Stimulated activated CD8-positive, alpha-beta memory T cell treated with anti-CD3 and anti-CD28 coated beads, Interleukin-2, amount 100 ng/mL, for 1 hour (primary cell): ENCODE measurements at places on chromosomes 2 and 18.

DNA sequence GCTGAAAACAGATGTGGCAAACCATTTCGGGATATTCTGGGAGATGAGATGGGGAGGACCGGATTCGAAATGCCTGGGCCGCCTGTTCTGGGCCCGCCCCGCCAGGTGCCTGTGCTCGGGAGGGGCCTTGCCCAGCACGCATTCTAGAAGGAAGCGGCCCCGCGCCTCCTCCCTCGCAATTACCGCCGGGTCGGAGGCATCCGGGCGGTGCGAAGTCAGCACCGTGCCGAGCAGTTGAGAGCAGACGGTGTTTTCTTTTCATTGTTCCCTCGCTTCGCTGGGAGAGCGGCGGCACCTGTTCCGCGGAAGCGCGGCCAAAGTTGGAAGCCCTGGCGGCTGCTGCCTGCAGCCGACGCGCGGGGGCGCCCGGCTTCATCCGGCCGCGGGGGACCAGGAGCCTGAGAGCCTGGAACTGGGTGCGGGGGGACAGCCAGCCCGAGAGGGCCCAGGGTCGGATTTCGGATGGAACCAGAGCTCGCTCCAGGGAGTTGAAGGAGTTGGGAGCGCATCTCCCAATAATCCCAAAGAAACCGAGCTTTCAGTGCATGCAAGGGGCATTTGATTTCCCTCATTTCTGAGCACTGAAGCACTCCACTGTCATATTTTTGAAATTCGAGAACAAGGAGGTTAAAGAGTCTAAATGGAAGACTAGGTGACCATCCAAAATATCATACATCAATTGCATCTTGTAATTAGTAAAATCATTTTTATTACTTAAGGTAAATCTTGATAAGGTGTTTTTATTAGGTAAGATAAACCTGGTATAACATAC, 241.8 kb upstream of the RAB12 start:
- DNase-seq: no peak

DNA sequence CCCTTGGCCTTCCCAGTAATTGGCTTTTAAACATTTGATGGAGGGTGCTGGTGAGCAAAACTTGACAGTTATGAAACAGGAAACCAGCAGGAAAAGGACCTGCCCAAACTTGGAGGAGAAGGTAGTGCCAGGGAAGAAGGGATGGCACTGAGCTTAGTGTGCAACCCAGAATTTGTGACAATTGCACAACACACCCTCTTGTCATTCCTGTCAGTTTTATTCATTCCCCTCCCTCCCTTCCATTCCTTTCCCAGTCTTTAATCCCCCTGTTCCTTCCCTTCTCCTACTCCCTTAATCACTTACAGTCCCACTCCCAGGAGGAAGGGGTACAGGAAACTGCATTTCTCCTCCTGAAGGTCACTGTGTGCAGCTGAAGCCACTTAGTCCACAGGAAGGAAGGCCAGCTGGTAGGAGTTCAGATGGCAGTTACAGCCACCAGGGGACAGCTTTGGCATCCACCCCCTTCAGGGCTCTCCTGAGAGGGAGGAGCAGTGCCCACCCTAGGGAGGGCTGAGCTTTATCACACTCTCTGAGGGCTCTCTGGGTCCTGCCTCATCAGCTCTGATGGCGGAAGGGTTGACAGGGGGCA, 24.0 kb upstream of the SIGLEC15 start:
- no peak for DNase-seq

- DNase-seq: no peak
These were observed 32.0 kb downstream of the LOXHD1 start for GRCh38 chr18:46625069-46625468.

- no peak for DNase-seq
These were observed 154.2 kb downstream of the LTBP1 start for GRCh38 chr2:33100921-33101320.

GRCh38 chr2:126850940-126851339, 47.8 kb upstream of the TEX51 start:
- DNase-seq: no peak

DNA sequence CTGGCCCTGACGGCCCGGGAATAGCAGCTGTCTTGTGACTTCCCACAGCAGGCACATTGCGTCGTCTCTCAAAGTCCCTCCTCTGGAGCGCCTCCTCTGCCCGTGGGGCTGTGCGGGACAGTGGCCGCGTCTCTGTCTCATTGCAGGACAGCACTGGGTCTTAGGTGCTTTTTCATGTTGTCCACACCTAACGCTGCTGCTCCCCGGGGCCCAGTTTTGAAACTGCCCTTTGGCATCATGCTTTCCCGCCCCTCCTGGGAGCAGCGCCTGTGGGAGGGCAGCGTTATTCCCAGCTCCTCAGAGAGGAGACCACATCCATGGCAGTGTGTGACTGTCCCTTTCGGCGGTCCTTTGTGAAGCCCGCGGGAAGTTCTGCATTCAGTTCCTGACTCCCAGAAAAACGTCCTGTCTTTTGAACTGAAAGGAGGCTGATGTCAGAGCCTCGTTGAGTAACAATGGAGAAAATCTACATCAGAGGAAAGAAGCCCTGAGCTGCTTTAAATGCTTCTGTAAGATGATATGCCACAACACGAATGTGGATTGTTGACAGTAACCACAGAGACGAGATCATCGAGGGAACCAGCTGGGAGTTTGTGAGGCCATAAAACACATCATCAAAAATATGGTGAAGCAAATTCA, 226.0 kb downstream of the FAM210A start:
- DNase-seq: no peak

DNA sequence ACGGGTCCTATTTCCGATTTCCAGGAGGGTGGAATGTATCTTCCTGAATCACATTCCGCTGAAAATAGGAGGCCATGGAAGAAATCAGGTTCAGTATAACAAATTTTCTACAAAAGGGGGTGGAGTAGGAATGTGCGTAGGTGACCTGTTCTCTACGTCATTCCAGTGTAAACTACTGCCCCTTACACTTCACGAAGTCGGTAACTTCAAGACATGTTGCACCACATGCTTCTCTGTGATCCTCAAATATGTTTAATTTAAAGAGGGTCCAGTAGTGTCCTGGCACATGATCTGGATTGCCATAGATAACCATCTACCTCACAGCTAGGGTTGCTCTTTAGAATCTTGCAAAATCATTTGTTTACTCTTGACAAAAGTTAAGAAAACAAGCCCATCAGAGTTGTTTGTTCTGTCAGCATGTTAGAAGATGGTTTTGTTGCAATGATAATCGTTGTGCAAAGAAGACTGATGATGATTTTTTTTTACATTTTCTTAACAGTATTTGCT, 7.5 kb upstream of the CPS1 start:
- DNase-seq: no peak

DNA sequence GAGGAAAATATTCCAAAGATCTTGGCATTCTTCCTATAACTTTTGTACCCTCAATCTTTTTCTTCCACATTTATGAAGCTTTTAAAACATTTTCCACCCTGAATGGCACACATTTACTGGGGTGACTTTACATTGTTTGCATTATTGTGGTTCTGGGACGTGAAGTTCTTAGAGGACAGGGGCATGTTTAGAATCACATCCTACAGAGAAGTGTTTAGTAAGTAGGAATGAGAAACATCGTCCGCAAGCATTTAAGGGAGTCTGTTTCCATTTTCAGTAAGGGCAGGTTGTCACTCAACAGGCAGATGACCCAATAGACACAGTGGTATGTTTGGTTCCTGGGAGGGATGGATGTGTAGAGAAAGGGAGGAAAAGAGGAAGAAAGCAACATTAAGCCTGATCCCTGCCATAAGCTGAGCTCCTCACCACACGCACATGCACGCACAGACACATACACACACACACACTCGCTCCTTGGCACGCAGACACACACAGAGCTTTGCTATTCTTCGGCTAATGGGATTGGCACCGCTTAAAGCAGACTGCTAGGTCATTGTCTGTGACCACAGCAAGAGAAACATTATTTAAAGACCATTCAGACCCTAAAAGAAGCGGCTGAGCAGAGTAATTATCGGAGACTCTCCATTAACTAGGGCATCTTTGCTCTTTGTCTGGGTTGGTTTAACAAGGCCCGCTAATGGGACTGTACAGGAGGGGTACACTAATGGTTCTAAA, 14.2 kb upstream of the PLEKHM3 start:
- DNase-seq: no peak

DNA sequence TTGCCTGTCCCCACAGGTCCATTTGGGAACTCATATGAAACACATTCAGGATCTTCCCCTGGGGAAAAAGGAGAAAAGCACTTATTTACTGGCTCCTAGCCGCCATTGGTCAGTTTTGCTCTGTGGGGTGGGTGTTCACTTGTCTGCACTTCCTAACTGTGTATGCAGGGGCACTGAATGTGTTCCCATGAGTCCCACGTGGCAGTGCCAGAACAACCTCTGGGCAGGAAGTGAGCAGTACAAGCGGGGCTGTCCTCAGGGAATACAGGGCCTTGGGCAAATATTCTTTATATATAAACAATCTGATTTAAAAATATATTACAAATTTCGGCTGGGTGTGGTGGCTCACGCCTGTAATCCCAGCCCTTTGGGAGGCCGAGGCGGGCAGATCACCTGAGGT, 21.8 kb upstream of the CTIF start:
- DNase-seq: no peak

- DNase-seq: no peak
These were observed 311.8 kb upstream of the STON1 start for GRCh38 chr2:48218169-48218568.

DNA sequence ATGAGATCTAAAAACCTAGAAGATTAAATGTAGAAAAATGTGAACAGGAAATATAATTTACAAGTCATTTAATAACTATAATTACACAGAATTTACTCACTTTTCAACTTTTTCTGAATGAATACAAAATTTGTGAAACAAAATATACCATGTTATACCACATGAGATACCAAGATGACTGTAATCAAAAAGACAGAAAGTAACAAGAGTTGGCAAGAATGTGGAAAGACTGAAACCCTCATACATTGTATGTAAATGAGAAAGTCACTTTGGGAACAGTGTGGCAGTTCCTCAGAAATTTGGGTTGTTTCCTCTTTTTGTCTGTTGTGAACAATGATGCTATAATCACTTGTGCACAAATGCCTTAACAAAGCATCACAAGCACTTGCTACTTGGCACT, 145.4 kb upstream of the ZNF804A start:
- DNase-seq: no peak

DNA sequence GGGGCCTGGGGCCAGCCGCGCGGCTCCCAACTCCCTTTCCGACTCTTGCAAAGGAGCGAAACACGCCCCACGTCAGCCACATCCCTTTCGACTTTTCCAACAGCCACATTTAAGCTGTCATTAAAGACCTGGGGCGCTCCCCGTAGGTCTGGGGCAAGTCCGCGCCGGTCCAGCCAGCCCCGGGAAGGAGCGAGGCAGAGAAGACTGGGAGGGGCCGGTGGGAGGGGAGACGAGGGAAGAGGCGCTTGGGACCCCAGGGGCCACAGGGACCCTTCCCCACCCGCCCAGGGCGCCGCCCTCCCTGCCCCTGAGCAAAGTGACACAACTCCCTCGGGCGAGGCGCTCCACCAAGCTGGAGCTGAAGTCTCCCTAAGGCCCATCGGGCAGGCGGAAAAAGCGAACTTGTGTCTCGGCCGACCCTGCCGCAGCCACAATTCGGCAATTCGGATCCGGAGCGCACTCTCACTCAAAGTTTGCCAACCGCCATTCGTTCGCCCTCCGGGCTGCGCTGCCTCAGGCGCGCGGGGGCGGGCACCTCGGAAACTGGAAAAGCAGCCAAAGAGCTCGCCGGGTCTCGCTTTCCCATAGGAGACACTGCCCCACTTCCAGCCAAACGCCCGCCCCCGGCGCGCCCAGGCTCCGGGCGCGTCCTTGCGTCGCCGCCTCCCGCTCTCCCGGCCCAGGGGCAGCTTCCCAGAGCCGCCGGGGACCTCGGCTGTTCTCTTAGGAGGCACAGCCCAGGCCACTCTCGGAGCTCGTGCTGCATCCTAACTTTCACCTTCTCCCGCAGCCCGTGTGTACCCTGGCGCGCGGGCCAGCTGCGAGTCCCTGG, 1.1 kb upstream of the KCTD1 start:
- no peak for DNase-seq

DNA sequence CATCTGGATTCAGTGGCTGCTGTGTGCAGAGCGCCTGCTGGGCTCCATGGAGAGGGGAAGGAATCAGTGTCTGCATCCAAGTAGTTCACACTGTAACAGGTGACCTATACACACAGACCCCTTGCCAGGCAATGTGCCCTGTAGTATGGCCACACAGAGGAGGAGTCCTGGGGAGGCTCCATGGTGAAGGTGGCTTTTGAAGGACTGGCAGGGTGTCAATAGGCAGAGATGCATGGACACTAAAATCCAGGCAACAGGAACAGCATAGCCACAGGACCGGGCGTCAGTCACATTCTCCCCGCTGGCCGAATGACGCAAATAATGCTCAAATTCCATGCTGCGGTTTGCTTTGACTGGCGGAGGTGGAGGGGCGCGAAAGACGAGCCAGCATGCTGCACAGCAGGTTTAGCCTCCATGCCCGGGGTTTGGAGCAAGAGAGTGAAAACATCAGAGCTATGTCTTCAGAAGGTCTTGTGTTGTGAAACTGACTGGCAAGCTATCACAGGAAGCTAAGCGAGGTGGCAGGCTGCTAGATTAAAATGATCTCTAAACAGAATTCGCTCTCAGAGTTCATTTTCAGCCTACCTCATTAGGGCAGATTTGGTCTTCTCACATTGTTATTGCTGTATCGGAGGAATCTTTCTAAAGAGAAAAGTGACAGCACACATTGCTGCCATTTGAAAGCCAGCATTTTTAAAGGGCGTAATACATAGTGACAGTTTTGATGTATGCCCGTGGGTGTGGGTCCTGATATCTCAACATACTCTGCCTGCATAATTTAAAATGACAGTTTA, 1.2 kb upstream of the CHMP1B start:
- peak; percentile 37 for DNase-seq

DNA sequence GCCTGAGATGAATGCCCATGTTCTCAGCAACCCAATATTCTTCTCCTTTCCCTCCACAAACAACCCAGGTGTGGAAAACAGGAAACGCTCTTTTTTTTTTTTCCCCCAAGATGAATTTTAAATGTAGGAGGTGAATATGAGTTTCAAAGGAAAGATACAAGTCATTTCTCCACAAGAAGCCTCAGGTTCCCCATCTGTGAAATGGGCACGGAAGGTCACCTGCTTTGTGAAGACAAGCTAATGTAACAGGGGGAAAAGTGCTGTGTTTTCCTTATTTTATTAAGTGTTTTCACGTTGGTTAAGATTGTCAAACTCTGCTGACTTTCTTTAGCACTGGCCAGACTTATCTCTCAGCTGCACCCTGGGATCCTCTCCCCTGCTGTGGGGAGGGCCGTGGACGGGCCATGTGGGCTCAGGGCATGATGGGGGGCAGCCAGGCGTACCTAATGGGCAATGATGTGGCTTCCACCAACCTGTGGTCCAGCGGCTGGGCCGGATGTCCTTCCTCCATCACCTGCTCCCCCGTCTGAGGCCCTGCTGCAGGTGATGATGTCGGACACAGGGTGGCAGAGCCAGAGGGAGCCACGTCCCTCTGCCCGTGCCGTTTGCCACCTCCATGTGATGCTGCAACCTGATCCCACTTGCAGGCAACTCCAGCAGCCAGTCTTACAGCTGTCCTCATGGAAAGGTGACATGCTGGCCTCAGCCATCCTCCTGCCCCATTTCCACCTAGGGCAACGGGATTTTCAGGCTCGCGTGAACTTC, 130.0 kb upstream of the PXDN start:
- DNase-seq: no peak

DNA sequence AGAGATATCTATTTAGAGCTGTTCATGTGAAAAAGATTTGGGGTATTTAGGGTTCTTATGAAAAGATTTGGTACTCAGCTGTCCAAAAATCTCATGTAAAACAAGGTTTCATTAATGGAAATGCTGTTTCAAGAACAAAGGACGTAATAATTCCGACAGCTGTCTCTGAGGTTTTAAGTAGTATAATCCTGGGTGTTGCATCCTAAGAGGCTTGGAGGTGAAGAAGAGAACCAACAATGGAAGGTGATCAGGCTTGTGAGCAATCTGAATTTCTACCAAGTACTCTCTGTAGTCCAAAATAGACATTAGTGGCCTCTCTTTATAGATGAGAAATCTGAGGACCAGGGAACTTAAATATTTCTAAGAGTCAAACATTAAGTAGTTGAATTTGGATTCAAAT, 205.1 kb downstream of the BABAM2 start:
- no peak for DNase-seq
